T47D (cell line): ENCODE measurements at places on chromosomes 11 and 22.

DNA sequence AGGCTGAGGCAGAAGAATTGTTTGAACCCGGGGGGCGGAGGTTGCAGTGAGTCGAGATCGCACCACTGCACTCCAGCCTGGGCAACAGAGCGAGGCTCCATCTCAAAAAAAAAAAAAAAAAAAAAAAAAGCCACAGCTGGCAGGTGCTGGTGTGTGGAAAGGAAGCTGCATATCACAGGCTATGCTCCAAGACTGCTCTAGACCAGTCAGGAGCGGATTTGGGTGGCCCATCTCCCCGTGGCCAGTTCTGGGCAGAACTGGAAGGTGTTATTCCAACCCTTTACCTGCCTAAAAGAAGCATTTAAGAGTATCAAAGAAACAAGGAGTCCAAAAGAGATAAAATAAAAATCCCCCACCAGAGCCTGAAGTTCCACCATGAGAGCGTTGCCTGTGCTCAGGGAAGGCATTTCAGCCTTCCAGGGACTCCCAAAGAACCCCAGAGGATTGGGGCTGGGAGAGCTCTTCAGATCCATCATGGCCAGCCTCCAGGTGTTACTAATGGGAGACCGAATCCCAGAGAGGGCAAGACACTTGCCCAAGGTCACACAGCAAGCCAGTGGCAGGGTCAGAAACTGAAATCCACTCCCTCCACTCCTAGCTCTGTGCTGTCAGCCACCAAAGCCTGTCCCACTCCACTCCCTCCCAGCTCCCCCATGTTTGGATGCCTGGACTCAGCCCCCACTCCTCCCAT, 14.3 kb downstream of the MFNG start:
- DNase-seq, result no peak

GRCh38 chr11:312092-312816, 1.6 kb upstream of the IFITM1 start:
- DNase-seq, result no peak

- no peak for DNase-seq
These were observed 897 bp downstream of the MAP6 start for GRCh38 chr11:75667831-75668450.

- no peak for DNase-seq
These were observed 27.0 kb downstream of the CSTF3 start for GRCh38 chr11:33134276-33134675.

DNA sequence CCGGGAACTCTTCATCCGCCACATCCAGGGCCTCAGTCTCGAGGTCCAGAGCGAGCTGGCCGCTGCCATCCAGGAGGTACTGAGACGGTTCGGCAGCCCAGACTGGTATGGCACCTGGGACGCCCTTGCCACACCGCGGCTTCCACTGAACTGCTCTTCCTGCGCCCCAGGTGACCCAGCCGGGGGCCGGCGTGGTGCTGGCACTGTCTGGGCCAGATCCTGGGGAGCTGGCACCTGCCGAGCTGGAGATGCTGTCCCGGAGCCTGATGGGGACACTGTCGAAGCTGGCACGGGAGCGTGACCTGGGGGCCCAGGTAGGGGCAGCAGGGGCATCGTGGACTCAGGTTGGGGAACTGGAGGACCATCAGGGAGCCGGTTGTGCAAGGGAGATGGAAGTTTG, 1.4 kb downstream of the CCDC88B start:
- DNase-seq, result no peak

DNA sequence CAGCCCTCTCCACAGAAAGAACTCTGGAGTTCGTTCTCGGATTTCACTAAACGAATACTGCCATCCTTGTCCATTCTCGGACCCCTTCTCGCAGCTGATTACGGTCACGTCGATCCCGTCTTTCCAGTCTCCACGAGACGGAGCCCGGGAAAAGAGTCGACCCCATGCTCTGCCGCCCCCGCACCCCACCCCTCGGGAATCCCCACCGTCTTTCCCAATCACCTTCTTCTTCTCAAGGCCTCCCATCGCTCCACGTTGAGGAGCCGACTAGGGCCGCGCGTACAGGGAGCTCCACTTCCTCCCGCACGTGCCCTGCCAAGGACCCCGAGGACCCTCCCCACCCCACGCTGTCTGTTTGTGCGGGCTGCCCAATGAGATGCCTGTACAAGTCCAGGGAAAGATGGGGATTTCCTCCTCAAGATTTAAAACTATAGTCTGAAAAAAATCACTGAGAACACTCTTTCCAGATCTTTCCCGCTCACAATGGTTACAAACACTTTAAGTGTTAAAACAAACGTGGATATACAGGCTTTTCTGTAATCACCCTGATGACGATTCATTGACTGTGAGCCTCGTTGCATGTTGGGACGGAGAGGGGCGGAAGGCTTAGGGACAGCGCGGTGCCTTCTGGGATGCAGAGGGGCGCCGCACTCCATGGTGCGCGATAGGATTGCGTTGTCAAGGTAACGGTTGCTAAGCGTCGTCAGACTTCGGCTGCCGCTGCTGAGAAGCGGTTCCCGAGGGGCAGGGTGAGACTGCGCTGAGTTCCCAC, at the start of gene PES1:
TSS of gene PES1 (minus strand) at position 323 of the 772 bp plus-strand sequence. CDS start at position 246, 77 bp downstream.
- peak; percentile 84 for DNase-seq

- DNase-seq, result no peak
These were observed 93.4 kb downstream of the WT1 start for GRCh38 chr11:32341620-32342613.

GRCh38 chr11:16596231-16596630, 142.2 kb upstream of the C11orf58 start:
- DNase-seq, result no peak

- DNase-seq, result peak; percentile 21
These were observed at the start of gene FIBIN for GRCh38 chr11:26993965-26994457. Gene FIBIN (plus strand): TSS chr11:26994112. CDS start chr11:26994527, 415 bp downstream.

GRCh38 chr22:46418827-46419226, 83.3 kb downstream of the TRMU start:
- DNase-seq, result no peak

- no peak for DNase-seq
These were observed 99.2 kb downstream of the SPON1 start for GRCh38 chr11:14061721-14062120.

- DNase-seq, result no peak
These were observed 205.3 kb downstream of the TTC28 start for GRCh38 chr22:28474330-28474729.

GRCh38 chr11:116326146-116326545, 446.6 kb downstream of the BUD13 start:
- DNase-seq, result no peak

GRCh38 chr11:50181334-50181733, 148.7 kb downstream of the OR4C45 start:
- no peak for DNase-seq

DNA sequence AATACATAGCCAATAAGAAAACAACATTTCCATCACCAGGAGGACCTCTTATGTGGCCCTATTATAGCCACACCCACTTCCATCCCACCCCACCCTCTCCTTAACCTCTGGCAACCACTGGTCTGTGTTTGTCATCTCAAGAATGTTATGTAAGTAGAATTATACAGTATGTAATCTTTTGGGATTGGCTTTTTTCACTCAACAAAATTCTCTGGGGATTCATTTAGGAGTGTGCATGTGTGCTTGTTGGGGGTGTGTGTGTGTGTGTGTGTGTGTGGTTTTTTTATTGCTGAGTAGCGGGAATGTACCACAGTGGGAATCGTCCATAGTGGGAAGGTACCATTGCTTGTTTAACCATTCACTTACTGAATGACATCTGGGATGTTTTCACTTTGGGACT, 5.2 kb downstream of the KCNJ5 start:
- DNase-seq, result no peak

GRCh38 chr11:117912497-117912896, 16.7 kb downstream of the TMPRSS13 start:
- DNase-seq, result no peak

GRCh38 chr22:48585916-48586798, 1241.5 kb downstream of the BRD1 start:
- DNase-seq, result no peak

GRCh38 chr11:77324508-77324907, 23.0 kb upstream of the GDPD4 start:
- DNase-seq, result no peak

DNA sequence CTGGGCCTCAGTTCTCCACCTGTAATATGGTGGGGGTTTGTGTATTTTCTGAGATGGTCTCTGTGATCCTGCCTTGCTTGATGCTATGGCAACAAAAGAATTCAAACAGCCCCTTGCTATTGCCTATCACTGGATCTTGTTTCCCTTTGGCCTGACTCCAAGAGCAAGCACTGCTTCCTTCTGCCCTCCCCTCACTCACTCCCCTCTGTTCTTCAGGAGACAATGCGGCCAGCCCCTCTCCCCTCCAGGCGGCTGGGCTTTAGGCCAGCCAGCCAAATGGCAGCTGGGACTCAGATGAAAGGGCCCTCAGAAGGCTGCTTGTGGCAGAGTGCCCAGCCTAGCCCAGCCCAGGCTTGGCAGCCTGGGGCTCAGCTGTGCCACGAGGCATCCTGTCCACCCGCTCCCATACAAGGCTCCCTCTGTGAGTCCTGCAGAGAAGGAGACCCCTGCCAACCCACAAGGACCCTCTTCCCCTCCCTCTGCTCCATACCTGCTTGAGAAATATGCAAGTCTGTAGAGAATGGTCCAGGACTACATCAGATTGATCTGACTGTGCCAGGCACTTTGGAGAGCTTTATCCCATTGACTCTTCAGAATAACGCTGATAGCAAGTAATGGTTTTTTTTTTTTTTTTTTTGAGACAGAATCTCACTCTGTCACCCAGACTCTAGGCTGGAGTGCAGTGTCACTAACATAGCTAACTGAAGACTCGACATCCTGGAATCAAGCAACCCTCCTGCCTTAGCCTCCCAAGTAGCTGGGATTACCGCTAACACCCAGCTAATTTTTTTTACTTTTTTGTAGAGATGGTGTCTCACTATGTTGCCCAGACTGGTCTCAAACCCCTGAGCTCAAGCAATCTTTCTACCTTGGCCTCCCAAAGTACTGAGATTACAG, 7.6 kb upstream of the KCTD14 start:
- DNase-seq, result no peak

GRCh38 chr11:23586173-23586572, 725.9 kb upstream of the CCDC179 start:
- DNase-seq, result no peak

GRCh38 chr11:66720223-66720898, 8.7 kb downstream of the SPTBN2 start:
- peak; percentile 87 for DNase-seq

DNA sequence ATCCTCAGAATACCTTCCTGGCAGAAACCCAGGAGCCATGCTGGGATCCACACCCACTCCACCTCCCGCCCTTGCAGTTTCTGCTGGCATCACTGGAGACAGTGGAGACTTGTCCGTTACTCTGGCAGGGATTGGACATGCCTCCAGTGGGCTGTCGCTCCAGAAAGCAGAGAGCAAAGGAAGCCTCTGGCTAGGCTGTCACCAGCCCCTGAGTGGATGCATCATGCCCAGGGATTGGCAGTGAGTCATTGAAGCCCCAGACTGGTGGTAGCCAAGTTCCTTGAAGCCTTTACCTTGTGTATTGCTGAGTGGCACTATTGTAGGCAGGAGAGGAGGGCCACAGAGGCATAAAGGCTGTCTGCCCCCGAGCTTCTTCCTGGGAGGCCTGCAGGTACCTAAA, 34.8 kb upstream of the E2F8 start:
- no peak for DNase-seq

DNA sequence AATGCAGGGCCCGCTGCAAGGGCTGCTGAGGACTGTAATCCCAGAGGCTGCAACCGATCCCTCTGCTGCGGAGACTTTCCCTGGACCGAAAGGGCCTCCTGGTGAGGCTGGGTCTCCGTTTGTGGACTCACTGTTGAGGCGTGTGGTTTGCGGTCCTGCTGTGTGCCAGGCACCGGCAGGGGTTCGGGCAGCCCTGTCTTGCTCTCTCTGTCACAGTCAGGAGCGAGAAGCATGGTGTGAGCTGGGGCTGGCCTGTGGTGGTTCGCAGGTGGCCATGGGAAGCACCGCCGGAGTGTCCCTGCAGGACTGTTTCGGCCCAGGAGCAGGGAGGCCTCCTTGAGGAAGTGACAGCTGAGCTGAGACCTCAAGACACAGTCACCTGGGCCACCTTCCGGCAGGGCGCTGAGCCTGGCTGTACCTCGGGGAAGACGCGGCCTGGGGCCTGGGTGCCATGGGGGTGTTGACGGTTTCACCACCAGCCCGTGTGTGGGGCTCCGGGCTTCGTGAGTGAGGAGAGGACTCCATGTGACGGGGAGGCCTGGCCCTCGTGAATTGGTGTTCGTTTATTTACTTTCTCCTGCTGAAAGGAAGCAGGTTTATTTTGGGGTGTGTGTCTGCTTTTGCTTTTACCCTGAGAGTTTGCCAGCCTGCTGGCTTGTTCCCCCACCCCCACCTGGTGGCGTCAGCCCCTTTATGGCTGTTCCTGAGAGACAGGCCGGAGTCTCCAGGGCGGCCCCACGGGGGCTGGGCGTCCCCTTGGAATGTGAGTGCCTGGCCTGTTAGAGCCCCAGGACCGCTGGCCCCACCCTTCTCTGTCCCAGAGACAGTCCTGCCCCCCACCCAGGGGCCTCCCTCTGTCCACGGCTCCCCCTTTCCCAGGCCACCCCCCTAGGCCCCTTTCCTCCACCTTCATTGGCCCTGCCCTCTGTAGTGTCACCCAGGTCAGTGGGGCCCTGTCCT, 122.5 kb downstream of the KCNQ1OT1 start:
- DNase-seq, result no peak

DNA sequence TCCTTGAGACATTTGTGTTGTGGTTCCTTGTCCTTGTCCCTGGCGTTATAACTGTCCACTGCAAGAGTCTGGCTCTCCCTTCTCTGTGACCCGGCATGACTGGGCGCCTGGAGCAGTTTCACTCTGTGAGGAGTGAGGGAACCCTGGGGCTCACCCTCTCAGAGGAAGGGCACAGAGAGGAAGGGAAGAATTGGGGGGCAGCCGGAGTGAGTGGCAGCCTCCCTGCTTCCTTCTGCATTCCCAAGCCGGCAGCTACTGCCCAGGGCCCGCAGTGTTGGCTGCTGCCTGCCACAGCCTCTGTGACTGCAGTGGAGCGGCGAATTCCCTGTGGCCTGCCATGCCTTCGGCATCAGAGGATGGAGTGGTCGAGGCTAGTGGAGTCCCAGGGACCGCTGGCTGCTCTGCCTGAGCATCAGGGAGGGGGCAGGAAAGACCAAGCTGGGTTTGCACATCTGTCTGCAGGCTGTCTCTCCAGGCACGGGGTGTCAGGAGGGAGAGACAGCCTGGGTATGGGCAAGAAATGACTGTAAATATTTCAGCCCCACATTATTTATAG, 23.0 kb downstream of the MYBPC3 start:
- no peak for DNase-seq

DNA sequence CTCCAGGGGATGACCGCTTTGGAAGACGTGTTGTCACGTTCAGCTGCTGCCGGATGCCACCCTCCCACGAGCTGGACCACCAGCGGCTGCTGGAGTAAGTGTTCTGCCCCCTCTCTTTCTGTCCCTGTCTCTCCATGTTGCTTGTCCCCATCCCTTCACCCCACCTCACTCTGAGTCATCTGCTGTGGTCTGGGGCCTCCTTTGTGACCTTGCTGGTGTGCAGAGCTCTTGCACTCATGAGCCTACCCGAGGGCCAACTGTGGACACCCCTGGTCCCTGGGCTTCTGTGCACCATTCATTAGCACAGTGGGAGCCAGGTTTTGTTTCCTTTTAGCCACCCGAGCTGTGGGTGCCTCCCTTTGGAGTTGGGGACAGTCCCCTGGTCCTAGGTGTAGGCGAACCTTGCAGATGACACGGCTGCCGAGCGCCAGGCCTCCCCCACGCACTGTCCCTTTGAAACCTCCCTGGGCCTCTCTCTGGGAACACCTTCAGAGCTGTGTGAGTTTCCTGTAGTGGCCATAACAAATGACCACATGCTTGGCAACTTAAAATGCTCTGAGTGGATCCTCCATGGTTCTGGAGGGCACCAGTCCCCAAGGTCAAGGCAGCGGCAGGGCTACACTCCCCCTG, 49.8 kb downstream of the ARHGAP8 start:
- DNase-seq, result no peak

GRCh38 chr22:45974498-45974897, 2.5 kb downstream of the WNT7B start:
- DNase-seq, result no peak
